ENCODE measurements at places on chromosomes 6 and 20. TPM values are rescaled to one million over a fixed set of nuclear protein-coding genes. Genes with fewer than 3 reads are reported as not detected.

TAP1 gene
- total RNA-seq: 40.7 TPM

DNA sequence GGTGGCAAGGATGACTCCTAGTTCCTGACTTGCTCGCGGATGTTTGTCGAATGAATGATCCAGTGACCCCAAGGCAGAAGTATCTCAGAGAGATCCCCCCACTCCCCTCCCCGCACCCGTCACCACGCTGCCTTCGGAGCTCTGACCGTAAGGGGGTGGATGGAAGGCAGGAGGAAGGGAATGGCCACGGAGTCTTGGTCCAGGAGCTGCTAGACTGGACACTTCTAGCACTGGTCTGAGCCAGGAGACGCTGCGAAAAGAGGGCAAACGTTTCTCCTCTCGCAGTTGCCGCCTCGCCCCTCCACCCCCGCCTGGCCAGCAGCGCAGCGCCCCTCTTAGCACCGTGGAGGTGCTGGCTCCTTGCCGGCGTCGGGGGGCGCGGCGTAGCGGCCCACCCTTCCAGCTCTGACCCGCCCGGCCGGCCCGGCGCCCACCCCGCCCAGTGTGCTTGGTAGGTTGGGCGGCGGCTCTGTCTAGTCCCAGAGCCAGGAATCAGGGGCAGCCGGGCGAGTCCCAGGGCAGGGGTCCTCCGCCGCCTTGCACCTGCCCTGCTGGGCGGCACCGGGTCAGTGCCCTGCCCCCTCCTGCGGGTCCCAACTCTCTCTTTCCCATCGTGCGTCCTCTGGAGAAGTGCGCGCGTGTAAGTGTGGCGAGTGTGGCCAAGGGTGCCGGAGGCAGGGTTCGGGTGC is 2.4 kb upstream of the DBNDD2 start:
- DNase-seq: no peak

DNA sequence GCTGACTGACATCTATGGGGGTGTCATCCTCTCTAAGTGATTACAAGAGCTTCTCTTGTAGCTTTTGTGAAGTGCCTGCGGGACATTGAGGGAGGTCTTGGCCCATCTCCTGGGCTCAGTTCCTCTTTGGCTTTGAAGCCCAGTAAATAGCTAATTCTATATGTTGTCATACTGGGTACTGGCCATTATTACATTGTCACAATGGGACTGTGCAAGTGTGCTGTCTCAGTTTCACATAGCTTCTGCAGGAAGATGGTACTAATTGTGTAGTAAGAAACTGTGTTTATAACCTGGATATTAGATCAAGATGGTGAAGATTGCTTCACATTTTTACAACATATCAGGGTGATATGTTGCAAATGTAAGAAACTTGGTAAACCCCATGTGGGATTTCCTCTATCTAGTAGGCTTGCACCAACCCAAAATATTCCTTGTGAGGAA is 19.9 kb downstream of the SPINT3 start:
- DNase-seq: no peak

DNA sequence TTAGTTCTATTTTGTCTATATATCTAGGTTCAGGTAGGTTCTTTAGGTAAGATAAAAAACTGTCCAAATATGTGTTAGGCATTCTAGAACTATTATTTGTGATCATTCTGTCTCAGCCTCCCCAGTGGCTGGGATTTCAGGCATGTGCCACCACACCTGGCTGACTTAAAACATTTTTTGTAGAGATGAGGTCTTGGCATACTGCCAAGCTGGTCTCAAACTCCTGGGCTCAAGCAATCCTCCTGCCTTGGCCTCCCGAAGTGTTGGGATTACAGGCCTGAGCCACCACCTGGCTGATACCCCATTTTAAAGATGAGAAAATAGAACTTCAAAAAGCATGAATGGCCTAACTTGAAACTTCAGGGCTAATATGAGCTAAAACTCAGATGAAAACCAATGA is 33.9 kb downstream of the LHFPL5 start:
- no peak for DNase-seq
